Psoas muscle (tissue), 8 donors: ENCODE measurements at places on chromosomes 7 and 10.

- no peak for DNase-seq
Measured at GRCh38 chr10:125742465-125742864, 23.0 kb downstream of the EDRF1 start.

DNA sequence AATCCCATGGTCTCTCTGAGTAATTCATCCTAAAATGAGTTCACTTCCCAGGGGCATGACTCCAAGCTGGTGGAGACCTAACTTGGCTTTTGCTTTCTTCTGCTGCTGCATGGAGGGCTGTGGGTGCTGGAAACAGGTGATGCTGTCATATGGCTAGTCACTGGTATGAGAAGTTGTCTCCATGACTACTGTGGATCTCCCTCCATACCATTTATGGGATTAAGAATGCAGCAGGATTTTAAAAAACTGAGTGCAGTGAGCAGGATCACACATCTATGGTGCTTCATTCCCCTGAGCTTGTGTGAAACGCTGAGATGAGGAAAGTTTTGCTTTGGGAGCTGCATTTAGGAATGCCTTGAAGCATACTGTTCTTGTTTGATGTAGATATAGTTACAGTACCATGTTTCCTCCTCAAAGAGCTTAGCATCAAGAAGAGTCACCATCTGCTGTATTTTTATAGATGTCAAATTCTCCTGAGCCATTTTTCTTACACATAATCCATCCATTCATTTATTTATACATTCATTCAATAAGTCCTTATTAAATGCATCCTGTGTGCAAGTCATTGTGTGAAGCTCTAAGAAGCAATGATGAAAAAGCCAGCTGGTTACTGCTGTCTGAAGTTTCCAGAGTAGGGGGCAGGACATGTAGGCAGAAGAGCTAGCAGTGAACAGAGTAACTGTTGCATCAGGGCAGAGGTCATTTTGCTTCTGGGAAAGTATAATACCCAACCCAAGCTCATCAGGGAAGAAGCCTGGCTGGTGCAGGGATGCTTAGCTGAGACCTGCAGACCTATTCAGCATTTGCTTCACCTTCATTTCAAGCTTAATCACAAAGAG, 534.8 kb downstream of the AUTS2 start:
- no peak for DNase-seq

DNA sequence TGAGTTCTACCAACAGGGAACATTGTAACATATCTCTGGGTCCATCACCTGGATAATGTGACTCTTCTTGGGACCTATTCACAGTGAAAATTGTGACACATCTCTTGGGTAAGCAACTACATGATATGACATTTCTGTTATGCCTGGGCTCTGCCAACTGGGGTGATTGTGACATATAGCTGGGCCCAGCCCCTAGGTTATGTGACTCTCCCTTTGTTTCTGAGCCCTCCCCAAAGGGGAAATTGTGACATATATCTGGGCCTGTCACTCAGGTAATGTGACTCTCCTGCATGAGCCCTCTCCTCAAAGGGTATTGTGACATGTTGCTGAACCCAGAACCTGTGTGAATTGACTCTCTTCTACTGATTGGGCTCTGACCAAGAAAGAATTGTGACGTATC, 22.4 kb upstream of the ZNF107 start:
- DNase-seq: no peak

GRCh38 chr7:105364684-105365083, 24.0 kb downstream of the SRPK2 start:
- no peak for DNase-seq

DNA sequence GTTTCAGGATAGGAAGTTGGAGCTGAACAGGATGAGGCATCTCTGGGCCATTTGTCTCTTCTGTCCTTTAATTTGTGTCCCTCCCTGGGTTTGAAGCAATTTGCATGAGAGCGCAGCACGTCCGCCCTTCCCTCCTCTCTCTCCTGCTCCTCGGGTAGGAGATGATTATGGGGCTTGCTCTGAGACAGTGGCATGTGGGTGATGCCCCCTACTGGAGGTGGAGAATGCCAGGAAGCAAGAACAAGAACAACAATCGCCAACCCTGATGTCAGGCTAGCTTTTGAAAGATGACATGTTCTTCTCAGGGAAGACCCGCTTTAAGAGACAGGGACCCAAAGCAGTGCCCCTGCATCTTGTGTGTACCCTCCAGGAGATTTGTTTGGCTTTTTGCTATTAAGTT, 63.9 kb upstream of the LOXL4 start:
- DNase-seq: no peak

DNA sequence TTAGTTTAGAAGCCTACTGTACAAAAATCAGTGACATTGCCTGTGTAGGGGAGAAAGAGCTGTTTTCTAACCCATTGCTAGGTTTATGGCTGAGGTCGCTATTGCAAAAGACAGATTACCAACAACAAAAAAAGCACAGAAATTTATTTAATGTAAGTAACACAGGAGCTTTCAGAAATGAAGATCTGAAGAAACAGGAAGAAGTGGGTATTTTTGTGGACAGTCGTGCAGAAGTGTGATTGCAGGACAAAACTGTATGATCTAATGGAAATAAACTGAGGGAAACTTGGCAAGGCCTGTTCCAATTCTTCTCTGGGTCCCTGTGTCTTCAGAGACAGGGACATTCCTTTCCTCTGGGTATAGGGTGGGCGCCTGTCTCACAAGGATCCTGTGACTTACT, 87.4 kb downstream of the APBB1IP start:
- DNase-seq: no peak

DNA sequence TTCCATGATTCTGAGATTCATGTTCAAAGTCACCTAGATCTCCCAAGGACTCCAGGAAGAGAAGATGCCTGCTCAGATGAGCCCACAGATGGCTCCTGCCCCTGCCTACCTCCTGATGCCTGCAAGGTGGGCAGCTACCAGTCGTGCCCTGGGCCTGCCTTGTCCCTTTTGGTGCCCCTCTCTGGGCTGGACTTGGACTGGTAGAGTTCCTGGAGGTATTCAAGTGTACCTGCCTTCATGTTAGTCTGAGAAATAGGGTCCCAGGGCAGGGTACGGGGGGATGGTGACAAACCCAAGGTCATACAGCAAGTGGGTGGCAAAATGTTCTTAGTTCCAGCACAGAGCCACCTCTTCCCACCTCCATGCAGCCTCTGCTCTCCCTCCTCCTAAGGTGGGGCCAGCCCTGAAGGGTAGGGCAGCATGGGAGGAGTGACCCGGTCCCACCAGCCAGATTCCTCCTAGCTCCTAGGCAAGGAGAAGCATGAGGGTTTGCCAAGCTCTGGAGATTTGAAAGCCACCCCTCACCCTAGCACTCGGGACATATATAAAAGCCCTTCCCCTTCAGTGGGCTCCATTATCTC, 80.8 kb upstream of the UNC5B start:
- DNase-seq: no peak

- DNase-seq: peak; percentile 32
Measured at GRCh38 chr10:90930971-90931871, 10.3 kb upstream of the ANKRD1 start.

- DNase-seq: no peak
Measured at GRCh38 chr10:5650664-5651387, 15.6 kb downstream of the ASB13 start.

DNA sequence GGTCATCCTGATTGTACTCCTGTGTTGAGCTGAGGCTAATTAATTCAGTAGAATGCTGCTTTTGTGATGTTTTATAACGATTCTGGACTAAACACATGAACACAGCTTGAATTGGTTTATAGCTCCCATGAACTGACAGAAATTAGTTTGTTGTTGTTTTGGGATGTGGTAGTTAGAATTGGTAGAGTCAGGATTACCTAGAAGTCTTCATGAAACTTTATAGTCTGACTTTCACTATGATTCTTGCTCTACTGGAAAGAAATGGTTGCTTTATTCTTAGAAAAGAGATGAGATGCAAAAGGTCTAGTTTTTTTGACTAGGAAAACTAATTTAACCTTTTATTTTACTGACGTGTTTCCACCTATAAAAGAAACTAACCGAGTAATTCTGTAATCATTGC, 23.4 kb upstream of the TRUB1 start:
- DNase-seq: no peak

DNA sequence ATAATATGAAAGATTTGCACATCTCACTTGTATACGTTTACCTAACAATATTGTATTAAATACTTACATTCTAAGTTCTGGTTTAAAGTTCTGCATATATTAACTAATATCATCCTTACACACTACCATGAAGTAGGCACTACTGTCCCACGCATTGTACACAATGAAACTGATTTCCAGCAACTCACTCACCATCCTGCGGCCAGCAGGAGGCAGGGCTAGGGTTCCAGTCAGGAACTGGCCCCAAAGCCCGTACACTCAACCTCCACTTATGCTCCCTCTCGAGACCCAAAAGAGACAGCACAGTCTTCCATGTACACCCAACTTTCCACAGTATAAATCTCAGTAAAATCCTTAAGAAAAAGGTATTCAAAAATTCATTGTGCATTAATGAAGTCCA, 41.4 kb downstream of the GRID1 start:
- no peak for DNase-seq

DNA sequence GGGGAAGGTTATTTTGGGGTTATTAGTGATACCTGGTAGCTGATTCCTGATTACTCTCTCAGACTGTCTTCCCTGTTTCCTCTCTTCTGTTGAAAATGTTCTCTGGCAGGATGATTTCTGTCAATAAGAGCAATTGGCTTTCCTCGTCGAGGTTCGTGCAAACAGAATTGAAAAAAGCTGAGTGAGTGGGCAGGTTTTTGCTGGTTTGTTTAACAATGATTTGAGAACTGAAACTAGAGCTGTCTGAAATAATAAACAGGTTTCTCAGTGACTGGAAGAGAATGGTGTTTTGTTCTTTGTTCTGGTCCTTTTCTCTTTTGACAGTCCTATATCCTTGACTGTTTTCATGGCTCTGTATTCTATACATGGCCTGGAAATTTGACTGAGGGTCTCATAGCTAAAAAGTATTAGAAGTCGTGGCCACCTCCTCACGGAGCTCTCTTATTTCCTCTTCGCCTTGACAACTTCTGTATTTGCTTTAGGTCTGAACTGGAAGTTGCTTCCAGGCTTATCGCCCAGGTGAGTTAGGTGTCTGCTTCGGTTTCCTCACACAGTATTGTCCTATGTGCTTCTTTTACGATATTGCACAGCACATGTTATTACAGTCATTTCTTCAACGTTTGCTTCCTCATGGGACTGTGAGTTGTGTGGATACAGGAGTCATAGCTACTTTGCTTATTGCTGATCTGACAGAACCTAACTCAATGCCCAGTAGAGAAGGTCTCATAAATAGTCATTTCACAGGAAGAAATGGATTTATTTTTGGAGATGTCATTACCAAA, 403.6 kb downstream of the NRG3 start:
- no peak for DNase-seq

GRCh38 chr10:104098358-104098925, 12.8 kb upstream of the COL17A1 start:
- no peak for DNase-seq

GRCh38 chr10:24519950-24520349, 203.7 kb downstream of the ARHGAP21 start:
- DNase-seq: no peak

- DNase-seq: no peak
Measured at GRCh38 chr7:34327681-34328080, 330.3 kb upstream of the NPSR1 start.

- DNase-seq: no peak
Measured at GRCh38 chr7:111951052-111951451, 255.1 kb downstream of the DOCK4 start.

- no peak for DNase-seq
Measured at GRCh38 chr10:119737823-119738222, 12.0 kb downstream of the INPP5F start.

GRCh38 chr7:38169847-38170246, 8.2 kb upstream of the STARD3NL start:
- DNase-seq: peak; percentile 21

GRCh38 chr7:153393666-153394065, 634.1 kb downstream of the ACTR3B start:
- DNase-seq: no peak

GRCh38 chr10:114291076-114291475, 52.0 kb downstream of the VWA2 start:
- DNase-seq: peak; percentile 23

- DNase-seq: no peak
Measured at GRCh38 chr7:81973117-81973516, 203.3 kb upstream of the HGF start.

GRCh38 chr7:43244784-43245183, 132.3 kb downstream of the HECW1 start:
- DNase-seq: no peak

DNA sequence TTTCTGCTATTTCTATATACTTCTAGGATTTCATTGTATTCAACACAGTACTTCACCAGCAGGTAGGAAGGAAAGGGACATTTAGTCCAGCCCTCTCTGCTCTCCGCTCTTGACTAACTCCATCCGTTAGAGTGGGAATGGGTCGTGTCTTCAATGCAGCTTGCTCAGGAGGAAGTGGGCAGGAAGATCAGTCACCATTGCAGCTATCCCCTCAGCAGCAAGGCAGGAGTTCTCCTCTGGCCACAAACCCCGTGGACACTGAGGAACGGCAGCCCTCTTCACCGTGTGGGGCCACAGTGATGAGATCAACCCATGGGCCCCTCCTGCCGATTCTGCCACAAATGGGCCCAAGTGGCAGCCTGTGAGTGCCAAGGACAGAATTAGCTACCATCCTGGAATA, 30.2 kb upstream of the IKZF1 start:
- no peak for DNase-seq

GRCh38 chr10:98610836-98611235, 164.1 kb upstream of the HPS1 start:
- DNase-seq: no peak

DNA sequence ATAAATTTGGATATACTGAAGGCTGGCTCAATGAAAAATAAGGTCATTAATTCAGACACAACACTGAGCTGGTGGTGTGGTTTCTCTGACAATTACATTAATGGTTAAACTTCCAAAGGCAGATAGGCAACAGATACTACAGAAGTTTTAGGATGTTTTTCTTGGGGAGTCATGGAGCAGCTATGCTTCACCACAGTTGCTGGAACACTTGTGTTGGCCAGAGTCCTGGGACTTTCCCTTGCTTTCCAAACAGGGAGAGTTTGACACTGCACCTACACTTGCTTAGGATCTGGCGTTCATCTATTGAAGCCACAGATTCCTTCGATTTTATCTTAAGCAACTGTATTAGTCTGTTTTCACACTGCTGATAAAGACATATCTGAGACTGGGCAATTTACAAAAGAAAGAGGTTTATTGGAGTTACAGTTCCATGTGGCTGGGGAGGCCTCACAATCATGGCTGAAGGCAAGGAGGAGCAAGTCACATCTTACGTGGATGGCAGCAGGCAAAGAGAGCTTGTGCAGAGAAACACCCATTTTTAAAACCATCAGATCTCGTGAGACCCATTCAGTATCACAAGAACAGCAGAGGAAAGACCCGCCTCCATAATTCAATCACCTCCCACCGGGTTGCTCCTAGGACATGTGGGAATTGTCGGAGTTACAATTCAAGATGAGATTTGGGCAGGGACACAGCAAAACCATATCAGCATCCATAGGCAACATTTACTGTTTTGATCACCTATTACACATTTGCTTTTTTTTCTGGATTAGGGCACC, 27.8 kb upstream of the TMEM178B start:
- no peak for DNase-seq

GRCh38 chr10:69866688-69867461, 65.2 kb downstream of the COL13A1 start:
- DNase-seq: peak; percentile 37
